ENCODE measurements at places on chromosomes 4 and X. TPM values are rescaled to one million over a fixed set of nuclear protein-coding genes. Genes with fewer than 3 reads are reported as not detected.

NPY1R gene
- total RNA-seq = 6.9 TPM

LINC00632 gene
- total RNA-seq = 38.4 TPM

DNA sequence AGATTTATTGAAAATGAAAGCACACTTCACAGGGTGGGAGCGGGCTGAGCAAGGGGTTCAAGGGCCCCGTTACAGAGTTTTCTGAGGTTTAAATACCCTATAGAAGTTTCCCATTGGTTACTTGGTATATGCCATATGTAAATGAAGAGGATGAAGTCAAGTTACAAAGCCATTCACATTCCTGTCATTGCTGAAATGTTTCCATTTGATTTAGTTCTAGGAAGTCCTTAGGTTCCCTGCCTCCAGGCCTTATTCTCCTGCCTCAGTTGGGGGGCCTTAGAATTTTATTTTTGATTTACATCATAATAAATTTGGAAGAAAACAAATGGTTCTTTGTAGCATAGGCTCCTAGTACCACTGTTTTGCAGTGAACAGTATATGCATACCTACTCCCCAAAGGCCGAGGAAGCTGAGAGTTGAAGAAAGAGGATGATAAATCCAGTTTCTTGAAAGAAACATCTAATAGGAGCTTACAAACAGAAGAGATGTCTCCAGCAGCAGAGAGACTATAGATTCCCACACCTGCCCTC lies 31.8 kb downstream of the SERTM2 start:
- H3K27me3 ChIP-seq = peaks cover 7% of the 10 kb centered on the region
- H3K36me3 ChIP-seq = no peaks in the 10 kb centered on the region
- DNase-seq = no peak
- H3K27ac ChIP-seq = no peak overlapping the region

DNA sequence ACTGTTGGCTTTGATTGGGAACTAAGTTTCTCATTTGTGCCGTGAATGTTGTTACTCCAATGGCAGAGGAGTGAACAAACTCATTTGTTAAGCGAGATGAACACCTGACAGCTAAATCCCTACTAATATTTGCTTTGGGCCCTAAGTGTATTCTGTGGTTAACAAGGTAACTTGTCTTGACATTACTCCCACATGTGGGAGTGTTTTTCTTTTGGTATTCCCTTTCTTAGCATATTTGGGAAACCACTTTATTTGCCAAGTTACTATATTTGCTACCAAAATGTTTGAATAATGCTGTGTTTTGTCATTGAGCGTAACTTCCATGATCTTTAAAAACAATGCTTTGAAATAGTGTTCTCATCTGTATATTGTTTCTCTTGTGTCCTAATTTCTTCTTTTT lies 82.5 kb downstream of the ARHGAP10 start:
- DNase-seq = no peak
- no peaks in the 10 kb centered on the region for H3K4me1 ChIP-seq

- no peak overlapping the region for H3K4me3 ChIP-seq
- DNase-seq = no peak
Measured at GRCh38 chrX:9188117-9188516, 154.2 kb upstream of the FAM9B start.

- H3K4me1 ChIP-seq = no peaks in the 10 kb centered on the region
- no peak overlapping the region for H3K4me3 ChIP-seq
- H3K36me3 ChIP-seq = no peaks in the 10 kb centered on the region
- H3K27ac ChIP-seq = no peak overlapping the region
Measured at GRCh38 chr4:76449833-76450232, 14.8 kb downstream of the SHROOM3 start.

DNA sequence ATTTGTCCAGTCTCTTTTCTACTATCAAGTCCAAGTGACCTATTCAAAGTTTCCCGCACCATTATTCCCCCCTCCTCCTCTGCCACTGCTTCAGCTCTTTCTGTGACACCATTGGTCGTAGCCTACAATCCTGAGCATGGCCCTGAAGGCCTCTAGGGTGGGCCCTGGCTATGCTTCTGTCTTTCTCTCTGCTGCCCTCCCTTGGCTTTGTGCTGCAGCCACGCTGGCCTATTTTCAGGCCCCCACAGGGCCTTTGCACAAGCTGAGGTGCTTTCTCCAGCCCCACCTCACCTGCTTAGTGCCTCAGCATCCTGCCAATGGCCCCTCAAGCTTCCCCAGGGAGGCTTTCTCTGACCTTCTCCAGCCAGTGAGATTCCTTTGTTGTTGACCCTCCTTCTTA lies 156.5 kb downstream of the NHS start:
- H3K27ac ChIP-seq = no peak overlapping the region
- DNase-seq = no peak
- no peaks in the 10 kb centered on the region for H3K4me1 ChIP-seq
- no peak overlapping the region for H3K4me3 ChIP-seq
